ENCODE measurements at places on chromosomes 16 and 17.

DNA sequence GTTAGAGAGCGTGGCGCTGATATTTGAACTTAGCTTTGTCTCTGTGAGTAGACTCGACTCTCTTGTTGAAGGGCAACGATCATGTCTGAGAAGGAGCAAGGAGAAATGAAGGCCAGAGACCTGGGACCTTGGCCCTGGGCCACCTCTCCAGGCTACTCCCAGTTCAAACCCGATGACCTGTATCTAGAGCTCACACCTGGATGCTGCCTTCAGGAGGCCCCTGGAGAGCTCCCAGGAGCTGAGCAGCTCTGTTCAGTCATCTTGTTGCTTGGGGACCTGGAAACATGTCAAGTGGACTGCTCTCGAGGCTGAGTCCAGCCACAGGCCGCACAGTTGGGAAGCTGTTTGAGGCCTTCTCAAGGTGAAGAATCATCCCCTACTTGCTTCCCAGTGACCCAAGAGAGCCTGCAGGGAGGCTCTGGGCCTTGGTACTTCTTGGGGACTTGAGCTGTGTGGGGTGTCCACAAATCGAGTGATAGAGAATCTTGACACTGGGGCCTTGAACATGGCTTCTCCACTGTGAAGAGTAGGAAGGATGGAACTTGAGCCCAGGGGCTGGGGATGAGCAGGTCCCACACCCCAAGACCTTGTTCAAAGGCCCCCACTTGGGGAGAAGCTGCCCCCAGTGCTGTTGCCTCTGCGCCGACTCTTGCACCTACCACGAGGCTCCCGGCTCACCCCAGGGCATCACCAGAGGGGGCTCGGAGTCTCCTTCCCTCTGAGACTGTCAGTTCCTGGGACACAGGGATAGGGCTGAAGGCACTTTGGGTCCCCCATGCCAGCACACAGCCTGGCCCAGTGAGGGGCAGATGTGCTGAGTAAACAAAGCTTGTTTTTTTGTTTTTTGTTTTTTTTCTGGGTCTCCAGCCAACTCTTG lies 112.1 kb downstream of the IRX5 start:
- DNase-seq: no peak

DNA sequence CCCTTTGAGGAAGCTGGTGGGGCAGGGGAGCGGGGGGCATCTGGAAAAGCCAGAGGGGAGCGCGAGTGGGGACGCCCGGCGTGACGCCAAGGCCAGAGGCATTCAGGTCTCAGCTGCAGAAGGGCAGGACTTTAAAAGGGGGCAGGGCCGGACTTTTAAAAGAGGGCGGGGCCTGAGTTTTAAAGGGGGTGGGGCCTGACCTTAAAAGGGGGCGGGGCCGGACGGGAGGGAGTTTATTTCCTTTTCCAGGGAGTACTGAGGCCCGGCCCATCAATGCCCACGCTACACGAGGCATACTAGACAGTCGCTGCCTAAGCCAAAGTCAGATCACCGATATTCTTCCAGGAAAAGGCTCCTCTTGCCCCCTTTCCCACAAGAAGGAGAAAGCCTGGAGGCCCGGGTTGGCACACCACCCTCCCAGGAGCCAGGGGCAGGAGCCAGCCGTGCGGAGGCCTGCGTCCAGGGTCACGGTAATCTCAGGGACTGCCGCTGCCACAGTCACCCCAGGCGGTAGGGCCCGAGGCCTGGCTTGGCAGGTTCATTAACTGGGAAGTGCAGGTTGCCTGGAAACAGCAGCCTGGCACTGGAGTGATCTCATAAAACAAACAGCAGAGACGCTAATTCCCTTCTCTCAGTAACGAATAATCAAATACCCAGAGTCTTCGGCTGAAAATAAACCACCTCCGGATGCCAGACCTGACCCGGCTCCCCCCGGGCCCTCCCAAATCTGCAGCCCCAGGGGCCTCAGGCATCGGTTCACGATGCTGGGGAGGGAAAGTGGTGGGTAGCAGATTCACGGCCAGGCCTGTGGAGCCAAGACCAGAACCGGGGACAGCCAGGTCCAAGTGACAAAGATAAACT lies 90.7 kb downstream of the TIMM22 start:
- no peak for DNase-seq

DNA sequence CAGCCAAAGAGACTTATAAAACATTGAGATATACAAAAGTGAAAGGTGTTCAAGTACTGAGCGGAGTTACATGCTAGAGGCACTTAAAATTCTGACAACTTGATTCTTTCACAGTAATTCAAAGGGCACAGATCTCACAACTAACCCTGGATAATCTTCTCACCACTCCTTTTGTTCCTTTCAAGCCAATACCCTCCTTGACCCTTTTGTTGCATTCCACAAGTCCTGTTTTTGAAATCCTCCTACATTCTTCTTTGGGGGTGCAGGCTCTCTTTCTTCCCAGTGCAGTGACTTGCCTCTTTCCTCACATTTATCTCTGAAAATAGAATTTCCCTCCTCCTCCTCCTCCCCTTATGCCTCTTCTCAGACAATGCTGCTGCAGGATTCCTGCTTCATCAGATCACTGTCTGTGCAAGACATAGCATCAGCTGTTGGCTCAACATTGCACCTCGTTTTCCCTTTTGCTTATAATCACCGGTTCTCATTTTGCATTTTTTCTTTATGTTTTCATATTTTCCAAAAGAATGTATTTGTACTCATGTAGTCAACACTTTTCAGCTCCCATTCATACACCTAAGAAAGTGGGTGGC lies 199.3 kb downstream of the CDH8 start:
- DNase-seq: no peak

DNA sequence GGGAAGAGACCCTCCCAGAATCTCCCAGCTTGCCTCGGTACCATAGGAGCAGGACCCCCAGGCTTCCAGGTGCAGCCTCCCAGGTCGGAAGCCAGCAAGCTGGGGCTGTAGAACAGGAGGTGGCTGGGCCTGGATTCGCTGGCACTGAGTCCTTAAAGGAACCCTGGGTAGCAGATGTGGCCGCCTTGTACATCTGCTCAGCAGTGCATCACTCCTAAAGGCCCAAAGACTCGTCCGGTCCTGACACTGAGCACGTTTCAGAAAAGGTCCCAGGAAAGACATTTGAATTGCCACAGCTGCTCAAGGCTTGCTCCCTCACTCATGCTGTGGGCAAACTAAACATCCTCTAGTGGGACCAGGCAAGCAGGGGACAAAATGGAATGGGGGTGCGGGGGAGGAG lies 172.8 kb downstream of the RAB11FIP4 start:
- DNase-seq: no peak

- DNase-seq: peak; percentile 91
Measured at GRCh38 chr17:64773836-64774761, 112.0 kb upstream of the SMURF2 start.

DNA sequence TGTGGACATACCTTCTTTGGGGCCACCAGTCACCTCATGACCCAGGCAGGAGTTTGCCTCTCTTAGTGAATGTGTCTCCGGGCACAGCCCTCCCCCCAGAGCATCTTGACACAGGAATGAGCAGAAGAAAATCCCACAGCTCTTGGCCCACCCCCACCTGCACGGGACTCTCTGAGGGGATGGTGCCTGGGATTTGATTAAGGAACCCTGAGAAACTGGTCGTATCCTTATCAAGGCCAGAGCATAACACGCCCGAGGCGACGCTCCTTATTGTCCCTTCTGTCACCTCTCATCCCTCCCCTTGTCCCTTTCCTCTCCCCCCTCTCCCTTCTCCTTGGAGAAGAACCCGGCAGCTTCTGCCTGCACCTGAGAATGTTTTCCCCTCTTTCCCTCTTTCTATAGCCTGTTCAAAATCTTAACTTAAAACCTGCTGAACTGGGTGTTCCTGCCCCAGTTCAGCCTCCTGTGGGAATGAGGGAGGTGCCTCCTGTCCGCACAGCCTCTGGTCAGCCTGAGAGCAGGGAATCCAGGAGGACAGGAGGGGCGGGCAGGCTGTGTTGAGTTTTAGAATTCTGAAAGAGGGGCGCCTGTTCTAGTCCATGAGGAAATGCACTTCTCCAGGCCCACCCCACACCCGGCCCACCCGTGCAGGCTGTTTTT lies 140.7 kb upstream of the PLCG2 start:
- DNase-seq: no peak

DNA sequence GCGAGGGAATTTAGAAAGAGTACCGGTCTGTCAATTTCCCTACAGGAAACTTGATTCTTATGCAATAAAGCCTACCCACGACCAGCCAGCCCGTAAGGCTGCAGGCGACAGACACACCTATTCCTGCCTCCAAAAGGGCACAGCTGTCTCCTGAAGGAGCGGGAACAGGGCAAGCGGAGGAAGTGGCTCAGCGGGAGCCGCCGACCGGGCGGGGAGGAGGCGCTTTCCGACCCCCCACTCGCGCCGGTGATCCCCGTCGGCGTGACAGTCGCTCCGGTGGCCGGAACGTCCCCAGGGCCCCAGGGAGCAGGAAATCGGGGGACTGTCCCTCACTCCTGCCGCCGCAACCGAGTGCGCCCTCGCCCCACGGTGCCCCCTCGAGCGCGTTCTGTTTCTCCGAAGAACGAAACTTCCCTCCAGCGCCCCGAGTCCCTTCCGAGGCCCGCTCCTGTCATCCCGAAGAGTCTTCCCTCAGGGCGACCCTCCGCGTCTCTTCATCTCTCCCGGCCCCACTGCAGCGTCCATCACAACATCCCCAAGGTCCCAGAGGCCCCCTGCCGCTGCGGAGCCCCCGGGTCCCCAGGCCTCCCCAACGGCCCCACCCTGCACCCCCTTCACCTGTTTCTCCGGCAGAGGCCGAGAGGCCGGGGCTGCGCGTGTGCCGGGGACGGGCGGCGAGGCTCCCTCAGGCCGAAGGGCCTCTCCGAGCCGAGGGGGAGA lies 421 bp downstream of the STAT3 start:
- DNase-seq: no peak

- no peak for DNase-seq
Measured at GRCh38 chr17:79845601-79845949, 6.3 kb upstream of the CBX4 start.

GRCh38 chr17:79614248-79614647 lies 3.4 kb upstream of the RBFOX3 start:
- DNase-seq: no peak

DNA sequence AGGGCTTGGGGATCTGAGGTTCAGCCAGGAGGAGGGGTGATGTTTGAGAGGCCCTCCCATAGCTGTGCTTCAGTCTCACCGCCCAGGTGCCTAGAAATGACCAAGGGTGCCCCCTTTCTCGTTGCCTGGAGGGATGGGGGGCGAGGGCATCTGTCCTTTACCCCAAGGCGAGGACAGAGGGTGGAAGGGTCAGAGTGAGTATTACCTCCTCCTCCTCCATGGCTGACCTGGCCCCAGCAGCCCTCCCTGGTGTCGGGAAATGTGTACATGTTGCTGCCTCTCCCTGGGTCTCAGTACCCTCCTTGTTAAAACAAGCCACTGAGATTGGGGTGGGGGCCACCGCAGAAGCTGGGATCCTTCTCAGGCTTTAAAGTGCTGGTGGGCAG lies 2.4 kb downstream of the NECAB2 start:
- no peak for DNase-seq

GRCh38 chr17:41695954-41696757 lies 7.5 kb downstream of the EIF1 start:
- peak; percentile 62 for DNase-seq

DNA sequence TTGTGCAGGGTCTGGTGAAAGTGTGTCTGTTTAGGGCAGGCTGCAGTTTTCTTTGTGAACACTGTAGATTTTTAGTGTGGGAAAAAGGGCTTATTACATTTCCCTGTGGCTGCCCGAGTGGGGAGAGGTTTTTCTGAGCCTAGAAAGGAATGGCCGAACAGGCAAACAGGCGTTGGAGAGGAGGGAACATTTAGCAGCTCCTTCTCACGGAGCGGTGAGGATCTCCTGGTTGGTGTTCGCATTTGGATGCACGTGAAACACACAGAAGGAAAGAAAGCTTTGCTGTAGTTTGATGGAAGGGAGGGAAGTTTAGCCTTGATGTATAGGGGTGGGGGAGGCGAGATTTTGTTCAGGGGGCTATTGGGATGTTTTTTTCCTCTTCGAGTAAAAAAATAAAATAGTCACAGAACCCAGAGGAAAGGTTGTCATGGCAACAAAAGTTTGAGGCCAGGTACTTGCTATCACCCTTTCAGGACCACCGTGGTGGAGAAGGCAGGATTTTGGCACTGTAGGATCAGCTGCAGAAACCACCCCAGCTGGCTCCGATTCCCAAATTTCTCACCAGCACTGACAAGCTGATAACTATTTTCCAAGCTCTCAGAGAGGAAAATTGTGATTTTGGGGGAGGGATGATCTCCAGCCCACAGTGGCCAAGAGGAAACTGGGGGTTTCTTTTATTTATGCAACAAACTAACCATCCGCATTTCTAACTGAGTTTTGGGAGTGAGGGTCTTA lies 3.5 kb downstream of the GSG1L start:
- no peak for DNase-seq

DNA sequence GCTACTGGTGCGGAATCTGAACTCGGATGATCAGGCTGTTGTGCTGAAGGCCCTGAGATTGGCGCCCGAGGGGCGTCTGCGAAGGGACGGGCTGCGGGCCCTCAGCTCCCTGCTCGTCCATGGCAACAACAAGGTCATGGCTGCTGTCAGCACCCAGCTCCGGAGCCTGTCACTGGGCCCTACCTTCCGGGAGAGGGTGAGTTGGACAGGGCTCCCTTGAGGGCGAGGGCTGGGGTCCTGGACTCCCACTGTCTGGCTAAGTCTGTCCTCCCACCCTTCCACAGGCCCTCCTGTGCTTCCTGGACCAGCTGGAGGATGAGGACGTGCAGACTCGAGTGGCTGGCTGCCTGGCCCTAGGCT lies 16.7 kb upstream of the CTCF start:
- no peak for DNase-seq

GRCh38 chr17:185445-186138 lies 4.1 kb upstream of the DOC2B start:
- DNase-seq: no peak

- peak; percentile 70 for DNase-seq
Measured at GRCh38 chr17:75856062-75856756, 1.1 kb upstream of the WBP2 start.

DNA sequence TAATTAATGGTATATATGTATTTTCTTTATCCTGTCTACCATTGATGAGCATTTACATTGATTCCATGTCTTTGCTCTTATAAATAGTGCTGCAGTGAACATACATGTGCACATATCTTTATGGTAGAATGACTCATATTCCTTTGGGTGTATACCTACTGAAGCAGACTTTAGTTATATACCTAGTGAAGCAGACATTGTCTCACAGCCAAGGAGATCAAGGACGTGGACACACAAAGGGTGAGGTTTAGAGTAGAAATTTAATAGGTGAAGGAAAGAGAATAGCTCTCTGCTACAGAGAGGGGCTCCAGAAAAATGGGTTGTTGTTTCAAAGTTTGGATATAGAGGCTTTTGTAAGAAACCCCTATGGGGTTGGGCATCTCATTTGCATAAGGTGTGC lies 700.3 kb downstream of the CDH11 start:
- DNase-seq: no peak

- DNase-seq: no peak
Measured at GRCh38 chr16:54489225-54490111, 202.9 kb upstream of the IRX3 start.
